ENCODE measurements at places on chromosomes 6 and 20. TPM values are rescaled to one million over a fixed set of nuclear protein-coding genes. Genes with fewer than 3 reads are reported as not detected.

The CFAP61 gene
- total RNA-seq = 0.18 TPM

The C6orf52 gene
- not detected for total RNA-seq

The ANGPT4 gene
- total RNA-seq = not detected

The CTCFL gene
- not detected for total RNA-seq

The VGLL2 gene
- not detected for total RNA-seq

The GABRR1 gene
- not detected for total RNA-seq

The REM1 gene
- total RNA-seq = not detected

All from fibroblast of the aortic adventitia (primary cell).